ENCODE measurements at places on chromosomes 1 and 21. TPM values are rescaled to one million over a fixed set of nuclear protein-coding genes. Genes with fewer than 3 reads are reported as not detected.

NHLH1 gene
- 0.43 TPM for polyA plus RNA-seq

ABCG1 gene
- polyA plus RNA-seq: 28.8 TPM

KCNE2 gene
- polyA plus RNA-seq: 0.18 TPM

TMCC2 gene
- 3.7 TPM for polyA plus RNA-seq

PADI3 gene
- polyA plus RNA-seq: 0.27 TPM

PRKAB2 gene
- polyA plus RNA-seq: 10.1 TPM

Data from thymus (tissue), 14 donors.